ENCODE measurements at places on chromosomes 1 and 21.

DNA sequence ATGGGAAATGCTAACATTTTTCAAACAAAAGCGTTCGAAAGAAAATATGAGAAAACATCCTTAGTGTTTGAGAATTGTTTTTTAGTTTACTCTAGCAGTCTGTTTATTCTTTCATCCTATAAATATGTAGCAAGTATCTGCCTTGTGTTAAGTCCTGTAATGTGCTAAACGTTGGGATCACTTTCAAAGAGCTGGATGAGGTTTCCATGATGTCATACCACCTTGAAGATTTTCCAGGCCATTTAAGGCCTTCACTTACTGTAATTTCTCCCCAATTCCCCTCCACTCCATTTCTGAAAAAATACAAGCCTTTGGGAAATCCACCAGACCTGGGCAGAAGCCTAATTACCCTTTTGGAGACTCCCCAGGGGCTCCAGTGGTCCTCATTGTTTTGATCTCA lies 24.2 kb upstream of the CTBS start:
- no peak for DNase-seq

- DNase-seq: peak; percentile 50
Observed at GRCh38 chr1:172135076-172135672, 285.3 kb upstream of the C1orf105 start.

DNA sequence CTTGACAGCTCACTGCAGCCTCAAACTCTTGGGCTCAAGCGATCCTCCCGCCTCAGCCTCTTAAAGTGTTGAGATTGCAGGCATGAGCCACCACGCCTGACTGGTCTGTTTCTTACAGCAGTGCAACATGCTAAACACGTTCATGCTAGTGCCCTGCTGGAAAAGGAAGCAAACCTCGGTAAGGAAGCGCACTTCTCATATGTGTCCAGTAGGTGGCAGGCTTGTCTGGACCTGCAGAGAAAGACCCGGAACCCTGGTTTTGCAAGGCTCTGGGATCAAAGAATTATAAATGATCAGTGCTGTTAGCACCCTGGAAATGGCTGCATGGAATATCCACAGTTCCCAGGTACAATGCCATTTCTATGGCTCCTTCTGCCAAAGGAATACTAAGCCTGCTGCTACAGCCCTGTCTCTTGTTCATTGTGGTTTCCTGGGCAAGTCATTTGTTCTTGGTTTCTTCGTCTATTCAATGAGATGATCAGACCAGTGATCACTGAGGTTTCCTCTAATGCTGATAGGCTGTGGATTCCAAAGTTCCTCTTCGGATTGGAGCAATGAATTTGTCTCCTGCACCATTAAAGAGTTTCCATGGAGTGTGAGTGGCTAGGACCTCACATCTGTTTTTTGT lies 15.9 kb downstream of the RNU5D-1 start:
- peak; percentile 75 for DNase-seq

DNA sequence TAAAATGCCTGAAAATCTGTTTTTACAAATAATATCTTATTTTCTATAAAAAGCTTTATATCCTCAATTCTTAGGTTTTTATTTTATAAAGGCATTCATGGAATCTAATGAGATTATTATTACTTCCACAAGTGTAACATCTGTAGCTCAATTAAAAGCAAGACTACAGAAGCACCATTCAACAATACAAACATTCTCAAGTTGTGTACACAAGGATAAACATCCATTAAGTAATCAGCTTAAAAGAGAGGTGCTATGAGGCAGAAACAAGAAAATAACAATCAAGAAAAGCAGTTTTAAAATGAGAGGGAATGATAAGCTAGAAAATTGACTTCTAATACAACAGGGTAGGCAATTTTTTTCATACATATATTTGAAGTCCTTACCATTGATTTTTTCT lies 326.1 kb downstream of the MRPL39 start:
- DNase-seq: no peak

GRCh38 chr1:18241891-18242290 lies 134.3 kb downstream of the IGSF21 start:
- no peak for DNase-seq

DNA sequence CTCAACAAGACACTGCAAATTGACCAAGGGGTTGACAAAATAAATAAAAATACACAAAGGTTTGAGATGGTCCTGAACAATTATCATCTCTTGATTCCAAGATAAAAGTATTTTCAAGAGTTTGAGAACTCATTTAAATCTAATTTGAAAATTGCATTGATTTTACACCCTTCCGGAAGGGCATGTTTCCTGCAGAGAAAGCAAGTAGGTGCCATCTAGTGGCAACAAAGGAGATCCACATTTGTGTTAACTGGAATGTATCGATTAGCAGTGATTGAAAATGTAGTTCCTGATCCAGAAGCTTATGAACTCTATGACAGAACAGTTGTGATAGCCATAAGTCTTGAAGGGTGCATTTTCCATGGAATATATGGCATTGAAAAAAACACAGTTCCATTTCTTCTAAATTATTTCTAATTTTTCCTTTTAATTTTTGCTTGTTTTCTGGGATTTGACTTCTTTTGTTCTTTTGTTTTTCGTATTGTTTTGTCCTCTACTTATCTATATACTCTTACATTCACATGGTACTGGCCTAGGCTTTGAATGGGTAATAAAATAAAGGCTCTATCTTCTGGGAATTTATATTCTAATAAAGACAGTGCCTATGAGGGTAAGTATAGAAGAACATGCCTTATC lies 143.7 kb downstream of the DNM3 start:
- DNase-seq: peak; percentile 13

DNA sequence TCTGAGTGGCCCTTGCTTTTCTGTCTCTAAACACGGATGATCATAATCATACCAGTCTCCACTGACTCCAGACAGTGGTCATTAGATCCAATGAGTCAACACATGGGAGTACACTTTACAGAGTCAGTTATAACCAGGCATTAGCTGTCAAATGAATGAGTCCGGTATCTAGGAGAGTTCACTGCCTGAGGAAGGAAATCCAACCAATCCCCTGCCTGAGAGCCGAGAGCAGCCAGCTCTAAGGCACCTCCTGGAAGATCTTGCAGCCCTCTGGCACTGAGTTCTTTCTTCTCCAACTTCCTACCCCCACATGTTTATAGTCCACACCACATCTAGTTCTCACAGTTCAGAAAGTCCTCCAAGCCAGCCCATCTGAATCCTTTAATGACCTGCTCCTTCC lies 29.4 kb upstream of the RBM15 start:
- DNase-seq: no peak

- DNase-seq: no peak
Observed at GRCh38 chr1:20462397-20462796, 23.6 kb downstream of the CAMK2N1 start.

DNA sequence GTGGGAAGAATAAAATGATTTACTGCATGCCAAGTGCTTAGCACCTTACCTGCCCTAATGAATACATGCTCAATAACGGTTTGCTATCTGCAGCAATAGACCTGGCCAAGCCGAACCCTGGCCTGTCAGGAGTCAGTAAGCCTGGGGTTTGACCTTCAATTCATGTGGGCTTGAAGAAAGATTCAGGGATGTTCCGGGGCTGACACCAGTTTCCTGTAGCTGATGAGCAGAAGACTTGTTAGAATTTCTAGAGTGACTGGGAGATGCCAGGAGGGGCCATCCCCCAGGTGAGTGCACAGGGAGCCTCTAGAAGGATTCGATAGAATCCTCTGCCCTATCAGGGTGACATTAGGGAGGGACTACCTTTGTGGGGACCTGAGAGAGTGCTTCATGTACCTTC lies 210.9 kb downstream of the HIVEP3 start:
- no peak for DNase-seq

- DNase-seq: no peak
Observed at GRCh38 chr1:44284184-44284583, 70.9 kb downstream of the ERI3 start.

DNA sequence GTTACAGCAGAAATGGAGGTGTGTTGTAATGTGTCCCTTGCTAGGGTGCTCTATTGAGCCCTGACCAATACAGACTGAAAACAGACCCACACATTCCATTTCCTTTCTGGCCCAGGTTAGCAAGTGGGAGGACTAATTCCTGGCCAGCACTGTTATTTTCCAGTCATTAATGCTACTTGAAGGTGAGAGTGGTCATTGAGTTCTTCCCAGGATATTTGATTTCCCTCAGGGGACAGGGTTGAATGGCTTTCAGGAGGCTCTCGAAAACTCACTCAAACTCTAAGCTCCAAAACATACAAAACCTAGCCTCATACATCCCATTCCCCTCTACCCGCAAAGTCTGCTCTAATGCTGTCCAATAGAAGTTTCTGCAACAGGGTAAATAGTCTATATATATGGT lies 6.2 kb downstream of the LRRC52 start:
- DNase-seq: no peak

DNA sequence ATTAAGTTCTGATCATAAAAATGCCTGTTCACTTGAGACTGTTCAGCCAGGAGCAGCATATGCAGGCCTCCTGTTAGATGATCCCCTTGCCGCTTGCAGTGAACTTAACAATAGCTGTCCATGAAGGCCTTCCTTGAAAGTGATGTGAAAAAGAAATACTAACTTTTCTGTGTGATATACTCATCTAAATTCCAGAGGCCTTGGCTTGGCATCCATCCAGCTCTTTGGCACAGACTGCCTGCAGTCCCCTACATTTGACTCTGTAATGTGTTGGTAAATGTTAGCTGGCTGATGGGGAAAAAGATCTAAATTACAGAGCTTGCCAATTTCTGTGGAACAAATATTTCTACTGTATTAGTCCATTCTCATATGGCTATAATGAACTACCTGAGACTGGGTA lies 73.7 kb downstream of the KCNK2 start:
- no peak for DNase-seq

GRCh38 chr1:205144751-205145150 lies 23.0 kb upstream of the RBBP5 start:
- no peak for DNase-seq

GRCh38 chr1:181083842-181084605 lies 4.5 kb upstream of the IER5 start:
- peak; percentile 74 for DNase-seq

DNA sequence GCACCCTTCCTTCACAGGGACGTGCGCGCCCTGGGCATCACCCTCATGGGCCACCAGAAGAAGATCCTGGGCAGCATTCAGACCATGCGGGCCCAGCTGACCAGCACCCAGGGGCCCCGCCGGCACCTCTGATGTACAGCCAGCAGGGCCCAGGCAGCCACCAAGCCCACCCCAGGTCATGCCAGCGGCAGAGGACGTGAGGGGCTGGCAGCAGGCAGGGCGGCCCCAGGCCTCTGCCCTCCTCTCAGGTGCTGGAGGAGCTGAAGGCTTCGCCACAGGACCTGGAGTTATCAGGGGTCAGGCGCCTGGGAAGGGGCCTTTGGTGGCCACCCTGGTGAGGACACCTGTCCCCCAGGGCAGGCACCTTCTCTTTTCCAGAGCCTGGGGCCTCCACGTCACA lies 34.8 kb upstream of the C1QA start:
- no peak for DNase-seq

DNA sequence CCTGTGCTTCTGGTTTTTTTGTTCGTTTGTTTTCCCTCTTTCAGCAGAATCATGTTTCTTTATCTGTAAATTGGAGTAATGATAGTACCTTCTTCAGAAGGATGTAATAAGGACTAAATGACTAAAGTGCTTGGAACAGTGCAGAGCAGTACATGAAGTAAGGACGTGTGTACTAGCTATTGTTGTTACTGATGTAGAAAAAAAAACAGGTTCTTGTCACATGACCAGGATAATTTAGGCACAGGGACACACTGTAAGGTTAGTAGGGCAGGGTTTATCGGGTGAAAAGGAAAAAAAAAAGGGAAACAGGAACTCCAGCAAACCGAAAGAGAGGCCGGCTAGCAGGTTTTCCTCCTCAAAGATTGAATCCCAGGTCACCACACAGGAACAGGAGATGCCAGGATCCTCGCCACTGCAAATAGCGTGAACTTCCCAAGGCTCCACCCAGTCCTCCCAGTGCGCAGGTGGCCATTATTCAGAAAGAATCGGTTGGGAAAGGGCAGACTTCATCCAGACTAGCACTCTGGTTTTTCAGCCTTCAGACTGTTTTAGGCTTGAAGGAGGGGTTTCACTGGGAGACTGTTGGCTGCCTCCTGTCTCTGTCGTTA lies 63.8 kb upstream of the PRRC2C start:
- DNase-seq: no peak

DNA sequence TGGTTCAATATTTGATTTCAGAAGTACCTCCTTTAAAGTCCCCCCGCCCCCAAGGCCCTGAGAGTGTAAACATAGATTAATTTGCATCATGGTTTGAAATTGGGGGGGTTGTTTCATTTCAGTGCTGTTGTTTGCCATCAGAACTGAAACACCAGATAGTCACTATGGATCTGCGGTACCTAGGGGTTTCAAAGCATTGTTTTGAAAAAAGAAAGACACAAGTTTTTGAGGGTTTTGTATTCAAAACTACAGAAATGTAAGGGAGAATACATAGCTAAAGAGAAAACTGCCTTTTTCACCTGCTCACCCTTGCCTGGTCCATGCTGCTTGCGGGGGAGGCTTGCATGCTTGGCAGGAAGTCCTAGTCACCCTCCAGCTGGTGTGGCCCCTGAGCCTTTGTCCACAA lies 59.3 kb downstream of the ACP6 start:
- no peak for DNase-seq

- no peak for DNase-seq
Observed at GRCh38 chr1:183520379-183520778, 48.1 kb downstream of the SMG7 start.

DNA sequence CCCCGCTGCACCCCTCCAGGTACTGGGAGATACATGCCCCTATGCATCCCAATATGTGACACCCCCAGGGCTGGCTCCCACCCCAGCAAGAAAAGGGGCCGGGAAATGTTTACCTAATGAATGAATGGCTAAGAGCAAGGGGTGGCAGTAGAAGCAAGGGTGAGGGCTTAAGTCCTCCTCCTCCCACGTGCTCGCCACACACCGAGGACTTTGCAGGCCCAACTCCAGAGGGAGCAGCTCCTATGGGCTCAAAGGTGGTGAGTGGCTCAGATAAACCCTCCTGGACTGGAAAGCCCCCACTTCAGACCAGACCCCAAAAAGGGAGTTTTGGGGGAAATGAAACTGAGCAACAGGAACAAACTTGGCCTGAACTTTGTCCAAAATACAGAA lies 11.4 kb downstream of the SLC45A3 start:
- DNase-seq: no peak

- no peak for DNase-seq
Observed at GRCh38 chr1:150890033-150890416, 3.1 kb downstream of the CTXND2 start.

- DNase-seq: peak; percentile 75
Observed at GRCh38 chr1:115089420-115090185, at the start of gene TSPAN2. TSPAN2 (minus strand) TSS chr1:115089503; CDS start chr1:115089432, 71 bp downstream.

DNA sequence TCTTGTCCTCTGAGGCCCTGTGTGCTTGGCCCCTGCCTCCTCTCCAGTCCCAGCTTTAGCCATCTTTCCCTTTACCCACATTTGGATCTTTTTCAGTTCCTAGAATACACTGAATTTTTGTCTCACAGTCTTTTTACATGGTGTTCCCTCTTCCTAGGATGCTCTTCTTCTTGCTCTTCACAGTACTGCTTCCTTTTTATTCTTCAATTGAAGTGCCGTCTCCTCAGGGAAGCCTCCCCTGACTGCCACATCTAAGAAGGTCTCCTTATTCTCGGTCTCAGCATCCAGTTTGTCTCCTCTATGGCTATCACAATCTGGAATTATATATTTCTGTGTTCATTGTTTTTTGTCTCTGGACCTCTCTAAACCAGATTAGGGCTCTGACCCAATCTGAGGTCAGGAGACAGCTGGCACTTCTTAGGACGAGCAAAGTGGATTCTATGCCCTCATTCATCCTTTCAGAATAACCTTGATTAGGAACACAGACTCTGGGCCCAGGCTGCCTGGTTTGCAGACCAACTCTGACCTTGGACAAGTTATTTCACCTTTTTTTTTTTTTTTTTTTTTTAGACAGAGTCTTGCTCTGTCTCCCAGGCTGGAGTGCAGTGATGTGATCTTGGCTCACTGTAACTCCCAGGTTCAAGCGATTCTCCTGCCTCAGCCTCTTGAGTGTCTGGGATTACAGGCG lies 3.2 kb upstream of the FGR start:
- no peak for DNase-seq
